ENCODE measurements at places on chromosomes 3 and 15.

- DNase-seq, result no peak
These were observed 150.2 kb downstream of the IMPG2 start for GRCh38 chr3:101170062-101170771.

DNA sequence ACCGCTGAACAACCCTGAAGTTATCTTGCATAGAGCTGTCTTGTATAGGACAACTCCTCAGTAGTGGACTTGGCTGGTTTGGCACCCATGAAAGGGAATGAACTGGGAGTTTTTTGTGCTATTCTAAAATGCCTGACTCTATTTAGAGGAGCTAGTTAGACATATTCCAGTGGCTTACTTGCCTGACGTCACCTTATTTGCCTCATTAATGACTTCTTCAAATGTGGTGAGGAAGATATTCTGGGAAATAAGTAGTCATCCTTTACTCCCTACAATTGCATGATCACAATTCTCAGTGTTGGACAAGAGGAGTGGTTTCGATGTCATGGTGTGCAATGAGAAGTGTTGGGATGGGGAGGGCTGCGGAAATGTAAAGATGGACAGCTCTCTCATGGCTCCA is 509.2 kb upstream of the MDFIC2 start:
- no peak for DNase-seq

DNA sequence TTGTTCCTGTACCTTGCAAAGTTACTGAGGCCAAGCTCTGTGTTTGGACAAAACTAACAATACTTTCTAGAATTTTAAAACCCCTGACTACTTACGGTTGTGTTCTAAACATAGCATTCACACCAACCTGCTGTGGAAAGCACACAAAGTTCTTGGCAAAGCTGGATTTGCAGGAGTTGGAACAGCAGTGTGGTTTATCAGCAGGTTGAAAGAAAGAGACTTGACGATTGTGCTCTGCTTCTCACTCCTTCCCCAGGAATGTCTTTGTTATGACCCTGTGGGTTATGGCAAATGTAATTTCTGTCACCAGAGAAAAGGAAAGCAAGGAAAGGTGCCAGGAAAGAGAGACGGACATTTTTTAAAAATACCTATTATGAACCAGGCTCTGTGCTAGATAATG is 165.5 kb upstream of the TGFBR2 start:
- DNase-seq, result no peak

- DNase-seq, result no peak
These were observed 10.4 kb upstream of the CCDC14 start for GRCh38 chr3:123971406-123971805.

DNA sequence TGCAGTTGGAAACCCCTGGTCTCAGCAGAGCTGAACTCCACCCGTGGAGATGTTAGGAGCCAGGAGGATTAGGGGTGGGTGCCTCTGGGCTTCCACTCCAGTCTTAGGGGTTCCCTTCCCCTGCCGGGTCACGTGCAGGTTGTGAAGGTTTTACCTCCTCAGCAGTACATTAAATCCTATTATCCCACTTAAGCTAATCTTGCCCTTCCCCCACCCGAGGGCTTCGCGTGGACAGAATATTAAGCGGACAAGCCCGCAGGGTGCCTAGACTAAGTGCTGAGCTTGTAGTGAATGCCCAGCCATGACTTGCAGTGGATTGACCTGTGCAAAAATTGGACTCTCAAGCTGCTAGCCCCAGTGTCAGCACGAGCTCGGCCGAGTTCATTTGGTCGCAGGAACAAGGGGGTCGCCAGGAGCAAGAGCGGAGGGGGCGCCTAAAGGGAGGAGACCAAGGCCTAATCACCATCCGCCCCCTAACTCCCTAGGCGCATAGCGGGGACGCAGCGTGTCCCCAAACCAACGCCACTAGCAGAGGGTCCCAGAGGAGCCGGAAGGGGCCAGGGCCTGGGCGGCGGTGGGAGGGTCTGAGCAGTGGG is 498 bp upstream of the SEMA4B start:
- DNase-seq, result no peak
